Glutamatergic neuron (in vitro differentiated cells): ENCODE measurements at places on chromosomes 12 and 14.

DNA sequence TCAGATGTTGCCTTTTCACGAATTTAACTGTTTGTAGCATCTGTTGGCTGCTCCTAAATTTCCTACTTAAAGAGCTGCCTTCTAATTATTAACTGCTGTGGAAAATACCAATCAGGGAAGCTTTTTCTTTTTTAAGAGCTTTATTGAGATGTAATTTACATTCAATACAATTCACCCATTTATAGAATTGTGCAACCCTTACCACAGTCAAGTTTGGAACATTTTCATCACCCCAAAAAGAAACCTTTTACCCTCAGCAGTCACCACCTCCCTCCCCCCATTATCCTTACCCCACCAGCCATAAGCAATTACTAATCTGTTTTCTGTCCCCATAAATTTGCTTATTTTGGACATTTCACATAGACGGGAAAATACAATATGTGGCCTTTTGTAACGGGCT lies 1.4 kb downstream of the PCNX4 start:
- DNase-seq, result no peak

DNA sequence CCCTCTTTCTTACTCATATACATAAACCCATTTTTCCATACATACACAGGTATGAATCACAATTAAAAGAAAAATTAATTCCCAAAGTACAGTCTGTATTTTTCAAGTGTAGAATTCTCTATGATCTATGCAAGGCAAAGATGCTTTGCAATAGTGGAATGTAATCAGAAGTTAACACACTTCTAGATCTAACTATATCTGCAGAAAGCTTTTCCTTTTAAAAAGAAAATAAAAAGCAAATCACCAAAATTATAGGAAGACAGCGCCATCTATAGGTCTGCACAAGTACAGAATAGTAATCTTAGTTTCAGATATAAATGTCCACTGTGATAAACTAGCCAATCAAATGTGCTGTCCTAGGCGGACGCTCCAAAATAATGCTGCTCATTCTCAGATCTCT lies 22.0 kb downstream of the SLC25A21 start:
- DNase-seq, result no peak

- DNase-seq, result no peak
Measured at GRCh38 chr14:21539189-21539940, 13.2 kb upstream of the SALL2 start.

DNA sequence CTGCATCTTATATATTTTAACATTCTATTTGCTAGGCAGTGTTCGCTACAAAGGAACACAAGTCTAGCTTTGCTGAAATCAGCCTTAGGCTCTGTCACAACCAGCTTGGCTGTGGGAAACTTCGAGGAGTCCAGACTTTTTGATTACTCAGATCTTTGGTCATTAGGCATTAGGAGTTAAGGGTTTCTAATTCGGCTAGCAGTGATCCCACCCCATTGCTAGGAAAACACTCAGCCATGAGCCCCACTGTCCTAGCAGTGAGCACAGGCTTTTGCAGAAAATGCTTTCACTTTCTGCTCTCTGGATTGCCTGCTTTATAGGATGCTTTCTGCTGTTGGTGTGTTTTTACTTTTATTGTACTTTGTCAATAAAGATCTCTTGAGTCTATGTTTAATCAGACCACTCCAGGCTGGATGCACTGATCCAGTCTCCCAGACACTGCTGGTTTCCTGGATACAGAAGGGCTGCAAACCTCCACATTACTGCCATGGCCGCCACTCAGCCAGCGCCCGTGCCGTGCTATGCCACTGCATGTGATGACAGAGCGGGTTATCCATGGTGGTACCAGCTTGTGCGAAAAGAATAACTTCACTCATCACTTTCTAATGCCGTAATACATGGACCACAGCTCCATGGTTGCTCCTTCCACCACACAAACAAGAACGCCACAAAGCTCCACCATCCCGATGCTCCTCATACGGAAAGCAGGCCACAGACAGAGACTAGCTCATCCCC lies 41.0 kb upstream of the PYGL start:
- no peak for DNase-seq

DNA sequence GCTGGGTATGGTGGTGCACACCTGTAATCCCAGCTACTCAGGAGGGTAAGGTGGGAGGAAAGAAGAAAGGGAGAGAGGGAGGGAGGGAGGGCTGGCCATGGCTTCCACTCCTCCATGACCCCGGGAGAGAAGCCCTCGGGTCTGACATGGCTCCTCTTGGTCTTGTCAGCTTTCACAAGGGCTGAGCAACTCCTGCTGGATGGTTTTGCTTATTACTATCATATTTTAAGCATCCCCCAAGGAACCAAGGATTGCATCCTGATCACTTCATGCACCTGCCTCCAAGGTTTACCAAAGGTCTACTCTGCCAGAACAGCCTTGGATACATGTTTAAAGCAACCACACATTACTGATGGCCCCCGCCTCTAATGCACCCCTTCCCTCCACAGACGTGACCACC lies 28.0 kb upstream of the NCOR2 start:
- DNase-seq, result no peak

DNA sequence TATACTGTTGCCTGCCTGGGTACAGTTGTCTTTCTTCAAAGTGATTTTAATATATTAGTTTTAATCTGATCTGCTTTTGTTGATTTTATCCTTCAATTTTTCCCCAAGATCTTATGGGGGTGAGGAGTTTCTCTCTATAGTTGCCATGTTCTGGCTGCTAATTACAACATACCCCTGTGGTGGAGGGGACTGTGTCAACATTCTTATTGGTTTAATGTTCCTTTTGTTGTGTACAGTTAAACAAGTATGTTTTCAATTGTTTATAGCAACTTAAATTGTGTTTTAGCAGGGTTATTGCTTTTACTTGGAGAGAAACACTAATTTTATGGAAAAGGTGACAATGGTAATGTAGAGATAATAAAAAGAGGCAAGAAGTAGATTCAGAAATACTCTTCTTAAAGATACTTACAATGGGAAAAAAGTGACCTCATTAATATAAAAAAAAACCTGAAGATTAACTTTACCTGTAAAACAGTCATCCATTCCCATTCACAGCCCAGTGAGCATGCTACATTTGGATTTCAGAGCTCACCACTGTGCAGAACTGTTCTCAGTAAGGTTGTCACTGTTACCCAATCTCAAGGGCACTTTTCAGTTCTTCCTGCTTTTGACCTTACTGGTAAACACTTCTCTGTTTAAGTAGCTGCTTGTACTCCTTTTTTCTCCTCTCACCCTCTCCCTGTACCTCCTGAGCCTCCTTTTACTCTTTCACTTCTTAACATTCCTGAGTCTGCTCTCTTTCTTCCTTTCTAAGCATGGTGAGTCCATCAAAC lies 8.1 kb upstream of the LRRK2 start:
- DNase-seq, result no peak

- DNase-seq, result no peak
Measured at GRCh38 chr12:54388237-54389133, 4.0 kb upstream of the ZNF385A start.

GRCh38 chr12:90250042-90250441 lies 541.4 kb upstream of the ATP2B1 start:
- no peak for DNase-seq

DNA sequence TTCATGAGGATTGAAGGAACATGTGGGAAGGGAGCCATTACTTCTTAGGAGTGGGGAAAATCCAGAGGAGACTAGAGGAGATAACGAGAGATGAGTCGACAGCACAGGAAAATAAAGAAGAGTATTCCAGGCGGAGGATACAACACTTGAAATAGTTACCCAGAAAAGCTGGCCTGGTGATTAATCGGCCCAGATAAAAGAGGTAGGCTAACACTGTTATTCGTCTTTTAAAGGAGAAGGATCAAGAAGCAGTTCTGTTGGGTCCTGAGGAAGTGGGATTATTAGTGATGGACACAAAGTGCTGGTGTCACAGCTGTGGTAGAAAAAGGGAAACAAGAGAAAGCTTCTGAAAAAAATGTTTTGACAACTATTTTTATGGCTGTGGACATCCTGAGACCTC lies 425.3 kb downstream of the ZFP36L1 start:
- no peak for DNase-seq

DNA sequence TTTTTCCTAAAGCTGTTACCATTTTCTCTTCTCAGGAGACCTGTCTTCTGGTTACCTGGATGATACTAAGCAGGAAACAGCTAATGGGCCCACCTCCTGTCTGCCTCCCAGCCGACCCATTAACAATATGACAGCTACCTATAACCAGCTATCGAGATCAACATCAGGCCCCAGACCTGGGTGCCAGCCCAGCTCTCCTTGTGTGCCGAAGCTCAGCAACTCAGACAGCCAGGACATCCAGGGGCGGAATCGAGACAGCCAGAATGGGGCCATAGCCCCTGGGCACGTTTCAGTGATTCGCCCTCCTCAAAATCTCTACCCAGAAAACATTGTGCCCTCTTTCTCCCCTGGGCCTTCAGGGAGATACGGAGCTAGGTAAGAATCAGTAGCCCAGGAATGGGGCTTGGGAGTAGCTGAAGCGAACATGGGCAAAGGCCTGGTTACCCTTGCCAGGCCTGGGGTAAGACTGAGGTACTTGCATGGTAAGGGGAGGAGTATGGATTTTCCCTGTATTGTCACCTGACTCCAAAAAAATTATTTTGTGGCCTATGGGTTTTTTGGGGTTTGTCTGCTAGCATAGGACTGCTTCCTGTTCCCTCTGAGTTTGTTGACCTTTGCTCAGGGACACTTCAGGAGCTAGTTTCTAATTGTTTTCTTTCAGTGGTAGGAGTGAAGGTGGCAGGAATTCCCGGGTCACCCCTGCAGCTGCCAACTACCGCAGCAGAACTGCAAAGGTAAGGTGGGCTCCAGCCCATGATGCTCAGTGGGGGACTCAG lies 26.6 kb downstream of the TRAFD1 start:
- DNase-seq, result no peak

DNA sequence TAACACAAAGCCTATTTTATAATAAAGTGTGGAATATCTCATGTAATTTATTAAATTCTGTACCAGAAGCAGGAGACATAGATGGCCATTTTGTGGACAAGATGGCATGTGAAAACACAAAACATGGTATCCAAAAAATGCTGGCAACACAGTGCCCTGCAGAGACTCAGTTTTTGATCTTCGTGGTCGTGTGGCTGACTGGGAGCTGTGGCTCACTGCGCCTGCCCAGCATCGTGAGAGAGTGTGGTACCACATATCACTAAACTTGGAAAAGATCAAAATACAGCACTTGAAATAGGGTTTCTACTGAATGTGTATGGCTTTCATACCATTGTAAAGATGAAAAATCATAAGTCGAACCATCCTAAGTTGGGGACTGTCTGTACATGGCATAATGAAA lies 43.0 kb upstream of the MANSC4 start:
- no peak for DNase-seq

DNA sequence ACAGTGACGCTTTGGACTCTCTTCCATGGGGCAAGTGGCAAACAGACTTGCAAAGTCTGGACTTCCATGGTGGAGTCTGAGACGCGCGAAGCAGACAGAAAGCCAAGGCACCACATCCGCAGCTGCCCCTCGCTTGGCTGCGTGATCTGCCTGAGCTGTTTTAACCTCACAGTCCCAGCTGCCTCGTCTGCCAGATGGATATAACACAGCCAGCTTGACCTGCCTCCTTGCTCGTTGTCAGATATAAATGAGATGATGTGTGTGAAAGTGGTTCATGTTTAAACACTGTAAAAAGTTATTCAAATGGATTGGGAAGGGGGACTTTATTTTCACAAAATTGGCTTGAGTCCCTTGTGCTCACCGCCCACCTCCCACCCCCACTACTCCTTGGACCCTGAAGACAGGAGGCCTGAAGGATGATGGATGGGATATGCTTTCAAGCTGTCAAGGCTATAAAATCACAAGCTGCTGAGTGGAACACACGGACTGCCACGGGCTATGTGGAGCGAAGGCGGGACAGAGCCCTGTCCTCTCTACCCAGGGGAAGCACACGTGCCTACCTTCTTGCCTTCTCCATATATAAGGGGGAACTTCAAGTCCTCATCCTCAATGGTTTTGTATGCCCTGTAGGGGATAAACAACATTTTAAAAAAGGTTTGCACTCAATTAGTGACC lies 226.9 kb downstream of the MON2 start:
- peak; percentile 61 for DNase-seq

DNA sequence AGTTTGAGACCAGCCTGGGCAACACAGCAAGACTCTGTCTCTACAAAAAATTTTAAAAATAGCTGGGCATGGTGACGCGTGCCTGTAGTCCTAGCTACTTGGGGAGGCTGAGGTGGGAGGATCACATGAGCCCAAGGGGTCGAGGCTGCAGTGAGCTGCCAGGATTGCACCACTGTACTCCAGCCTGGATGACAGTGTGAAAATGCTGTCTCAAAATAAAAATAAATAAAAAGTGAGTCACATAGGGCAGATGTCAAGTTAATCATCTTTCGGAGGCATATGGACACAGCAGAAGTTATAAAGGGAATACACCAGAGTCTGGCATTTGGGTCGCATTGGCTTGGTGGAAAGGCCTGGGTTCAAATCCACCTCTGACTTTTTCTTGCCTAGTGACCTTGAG lies 92.7 kb downstream of the PHETA1 start:
- no peak for DNase-seq

- no peak for DNase-seq
Measured at GRCh38 chr14:57319636-57320192, 50.9 kb downstream of the AP5M1 start.

DNA sequence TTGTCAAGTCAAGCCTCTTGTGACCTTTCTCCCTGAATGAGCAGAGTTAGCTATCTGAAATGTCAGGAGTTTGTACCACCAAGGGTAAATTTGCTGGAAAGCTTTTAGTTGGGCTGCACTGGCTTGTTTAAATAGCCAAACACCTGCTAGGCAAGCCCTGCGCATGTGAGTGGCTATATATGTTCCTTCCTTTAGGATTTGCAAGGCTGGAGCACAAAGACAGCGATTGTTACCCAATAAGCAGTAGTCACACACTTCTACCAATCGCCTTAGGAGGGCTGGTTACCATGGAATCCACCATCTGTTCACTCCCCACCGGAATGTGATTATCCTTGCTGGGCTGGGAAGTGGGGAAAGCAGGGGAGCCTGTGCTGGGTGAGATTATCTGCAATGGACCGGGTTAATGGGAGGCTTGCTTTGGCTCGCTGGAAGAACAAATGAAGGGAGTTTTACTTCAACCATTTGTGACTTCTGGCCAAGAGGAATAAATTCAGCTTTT lies 102.5 kb downstream of the FGD4 start:
- DNase-seq, result peak; percentile 71

DNA sequence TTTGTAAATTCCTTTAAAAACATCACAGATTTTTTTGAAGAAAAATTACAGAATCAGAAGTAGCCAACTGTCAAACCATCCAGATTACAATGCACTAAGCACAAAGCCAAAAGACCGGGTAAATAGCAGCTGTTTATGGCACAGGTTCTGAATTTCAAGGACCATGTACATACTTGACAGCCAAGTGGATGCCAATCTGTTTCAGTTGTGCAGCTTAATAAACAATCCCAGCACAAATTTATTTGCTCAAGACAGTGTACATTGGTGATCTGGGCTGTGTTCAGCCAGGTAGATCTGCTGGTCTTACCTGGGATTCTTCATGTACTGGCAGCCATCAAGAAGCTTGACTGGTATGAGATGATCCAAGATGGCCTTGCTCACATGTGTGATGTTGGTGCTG lies 229.8 kb upstream of the FLRT2 start:
- DNase-seq, result no peak

- DNase-seq, result no peak
Measured at GRCh38 chr14:67482231-67483164, 6.0 kb downstream of the TMEM229B start.
